Choroid plexus epithelial cell (primary cell): ENCODE measurements at places on chromosomes 1 and 21.

DNA sequence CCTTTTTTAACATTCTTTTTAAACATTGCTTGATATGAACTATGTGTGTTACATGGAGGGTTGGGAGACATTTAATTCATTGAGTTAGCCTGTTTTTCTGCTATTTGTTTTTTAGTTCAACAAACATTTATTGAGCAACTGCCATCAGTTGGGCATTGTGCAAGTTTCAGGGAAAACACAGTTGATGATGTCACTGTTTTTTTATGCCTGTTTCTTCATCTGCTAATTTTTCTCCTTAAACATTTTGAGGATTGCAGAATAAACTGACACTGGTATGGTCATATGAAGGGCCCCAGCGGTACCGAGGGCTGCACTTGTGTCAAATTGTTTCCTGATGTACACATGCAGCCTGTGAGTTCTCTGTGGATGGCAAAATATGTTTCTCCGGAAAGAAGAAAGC is 253.0 kb downstream of the FGGY start:
- peak; percentile 90 for DNase-seq

DNA sequence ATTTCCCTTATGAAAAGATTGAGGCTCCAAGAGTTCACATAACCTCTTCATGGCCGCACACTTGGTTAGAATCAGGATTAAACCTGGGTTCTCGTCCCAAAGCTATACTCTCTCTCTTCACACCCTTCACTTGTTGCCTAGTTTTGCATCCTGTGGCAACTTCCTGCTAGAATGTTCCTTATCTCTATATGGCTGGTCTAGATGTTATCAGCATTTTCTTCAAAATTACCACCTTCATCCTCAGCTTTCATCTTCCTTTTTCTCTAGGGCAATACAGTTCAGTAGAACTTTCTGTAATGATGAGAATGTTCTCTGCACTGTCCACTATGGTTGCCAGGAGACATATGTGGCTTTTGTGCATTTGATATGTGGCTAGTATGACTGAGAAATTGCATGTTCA is 31.1 kb upstream of the BCAR3 start:
- DNase-seq: no peak

- peak; percentile 82 for DNase-seq
Observed at GRCh38 chr1:29124366-29125236, 898 bp upstream of the TMEM200B start.

DNA sequence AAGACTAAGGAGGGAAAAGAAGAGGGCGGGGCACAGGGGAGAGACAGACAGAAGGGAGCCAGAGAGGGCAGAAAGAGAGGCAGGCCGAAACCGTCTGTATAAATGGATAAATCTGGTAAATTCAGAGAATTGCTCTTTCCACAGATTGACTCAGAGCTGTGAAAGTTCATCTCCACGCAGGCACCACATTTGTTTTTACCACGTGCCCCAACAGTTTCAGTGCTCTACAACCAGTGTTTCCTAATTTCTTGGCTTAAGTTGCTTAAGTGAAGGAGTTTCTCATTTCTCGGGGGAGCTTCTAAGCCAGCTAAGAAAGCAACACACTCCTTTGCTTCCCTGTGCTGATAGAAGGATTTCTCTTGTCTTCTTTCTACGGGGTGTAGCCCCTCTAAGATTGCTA is 87.1 kb downstream of the ENAH start:
- DNase-seq: peak; percentile 43

GRCh38 chr1:73801912-73802429 is 396.0 kb downstream of the LRRIQ3 start:
- DNase-seq: no peak

DNA sequence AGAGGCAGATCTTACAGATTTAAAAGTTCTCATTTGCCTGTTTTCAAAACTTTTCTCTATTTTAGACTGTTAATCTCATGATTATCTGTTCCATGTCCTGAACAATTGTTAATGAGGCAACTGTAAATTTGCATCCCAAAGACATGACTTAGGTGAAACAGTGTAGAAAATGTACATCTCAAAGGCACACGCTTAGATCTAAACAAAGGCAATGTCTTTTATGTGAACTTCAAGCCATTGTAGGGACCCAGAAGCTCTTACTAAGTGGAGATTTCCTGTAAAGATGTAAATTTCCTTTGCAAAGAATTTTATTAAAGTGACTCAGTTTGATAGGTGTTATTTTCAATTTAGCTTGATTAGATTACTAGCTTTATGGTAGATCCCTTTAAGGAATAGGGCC is 125.2 kb upstream of the F3 start:
- DNase-seq: no peak

DNA sequence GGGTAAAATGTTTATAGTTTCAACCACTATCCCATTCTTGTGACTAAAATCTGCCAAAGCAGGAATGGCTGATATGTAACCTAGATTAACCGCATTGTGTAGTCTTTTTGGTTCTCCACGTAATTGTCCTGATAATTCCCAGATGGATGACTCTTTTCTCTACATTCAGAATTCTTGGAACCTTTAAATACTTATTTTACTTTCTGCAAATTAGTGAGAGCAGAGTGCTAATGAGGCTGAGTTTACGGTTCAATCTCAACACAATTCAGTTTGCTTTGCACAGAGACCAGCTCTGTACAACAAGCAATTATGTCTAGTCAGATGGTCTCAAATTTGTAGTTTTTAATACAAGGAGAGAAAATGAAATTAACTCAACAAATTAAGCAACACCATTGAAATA is 9.1 kb downstream of the CRB1 start:
- DNase-seq: no peak

- DNase-seq: peak; percentile 87
Observed at GRCh38 chr1:244050835-244051444, at the start of gene ZBTB18. Gene ZBTB18, plus strand, starts transcription at chr1:244051283. Its CDS starts 149 bp downstream, at chr1:244051432.

DNA sequence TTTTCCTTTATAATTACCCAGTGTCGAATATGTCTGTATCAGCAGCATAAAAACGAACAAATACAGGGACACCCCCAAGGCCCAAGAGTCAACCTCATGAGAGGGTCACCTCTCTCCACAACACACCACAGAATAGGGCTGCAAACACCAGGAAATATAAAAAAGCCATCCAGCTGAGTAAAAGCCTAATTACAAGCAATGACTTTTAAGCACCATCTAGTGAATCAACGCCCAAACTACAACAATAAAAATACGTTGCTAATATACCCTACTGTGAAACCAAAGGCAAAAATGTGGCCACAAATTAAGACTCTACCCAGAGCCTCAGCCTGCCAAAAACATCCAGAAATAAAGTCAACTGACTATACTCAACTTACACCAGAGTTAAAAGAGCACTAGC is 817.9 kb upstream of the NEGR1 start:
- no peak for DNase-seq

- no peak for DNase-seq
Observed at GRCh38 chr1:64523413-64524337, 53.7 kb downstream of the CACHD1 start.

GRCh38 chr1:188723332-188724020 is 1754.2 kb downstream of the BRINP3 start:
- DNase-seq: no peak

- no peak for DNase-seq
Observed at GRCh38 chr1:235407419-235407818, 40.2 kb downstream of the TBCE start.

DNA sequence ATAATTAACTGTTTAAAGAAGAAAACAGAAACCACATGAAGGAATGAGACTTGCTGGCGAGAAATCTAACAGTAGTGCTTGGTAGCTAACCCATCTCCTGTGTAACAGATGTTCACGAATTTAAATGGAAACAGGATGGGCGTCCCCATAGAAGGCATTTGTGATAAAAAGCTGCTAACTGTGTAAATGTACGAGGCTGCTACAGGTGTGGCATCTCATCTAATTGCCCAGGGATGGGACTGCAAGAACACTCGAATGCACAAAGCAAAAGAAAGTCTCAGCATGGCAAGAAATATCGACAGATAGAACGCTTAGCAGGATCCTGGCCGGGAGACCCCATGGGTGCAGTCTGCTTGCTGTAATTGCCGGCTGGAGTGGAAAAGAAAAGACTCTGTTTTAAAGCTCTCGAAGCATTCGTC is 112.7 kb downstream of the RUNX1 start:
- peak; percentile 20 for DNase-seq

- no peak for DNase-seq
Observed at GRCh38 chr1:89781494-89782126, 39.2 kb upstream of the LRRC8D start.

- peak; percentile 52 for DNase-seq
Observed at GRCh38 chr1:39955547-39956539, 898 bp downstream of the MFSD2A start.

GRCh38 chr1:172401477-172401876 is 19.0 kb upstream of the C1orf105 start:
- no peak for DNase-seq

GRCh38 chr1:26838474-26839338 is 12.2 kb downstream of the ZDHHC18 start:
- peak; percentile 57 for DNase-seq

GRCh38 chr21:29697555-29698193 is 242.1 kb downstream of the GRIK1 start:
- peak; percentile 37 for DNase-seq

DNA sequence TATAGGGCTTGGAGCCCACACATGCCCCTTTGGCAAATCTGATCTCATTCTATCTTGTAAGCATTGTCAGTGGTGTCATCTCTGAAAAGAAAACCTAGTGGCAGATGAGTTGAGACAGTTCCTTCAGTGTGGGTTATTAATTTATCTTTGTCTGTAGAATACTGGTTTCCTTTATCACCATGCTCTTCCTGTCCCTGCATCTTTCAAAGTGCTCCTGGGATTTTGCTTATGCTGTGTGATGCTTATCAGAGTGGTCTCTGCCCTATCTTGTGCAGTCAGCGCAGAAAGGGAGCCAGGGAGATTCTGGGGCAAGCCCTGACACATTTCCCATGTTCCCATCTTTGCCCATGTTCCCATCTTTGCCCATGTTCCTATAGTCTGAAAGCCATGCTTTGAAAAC is 402.9 kb downstream of the RWDD3 start:
- no peak for DNase-seq

GRCh38 chr1:93690921-93691789 is 9.5 kb upstream of the BCAR3 start:
- no peak for DNase-seq

DNA sequence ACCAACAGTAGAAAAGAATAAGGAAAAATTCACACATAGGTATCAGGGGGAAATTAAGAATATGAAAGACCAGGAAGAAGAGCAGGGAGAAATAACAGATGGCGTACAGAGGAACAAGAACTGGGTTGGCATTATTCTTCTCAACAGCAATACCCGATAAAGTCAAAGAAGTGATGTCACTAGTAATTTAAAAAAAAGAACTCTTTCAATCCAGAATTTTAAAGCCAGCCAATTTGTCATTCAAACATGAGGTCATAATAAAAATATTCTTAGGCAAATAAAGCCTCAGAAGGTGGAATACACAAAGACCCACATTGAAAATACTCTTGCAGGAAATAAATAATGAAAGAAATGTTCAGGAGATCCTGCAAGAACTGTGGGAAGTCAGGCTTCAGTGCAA is 8.8 kb downstream of the NCMAP start:
- no peak for DNase-seq

DNA sequence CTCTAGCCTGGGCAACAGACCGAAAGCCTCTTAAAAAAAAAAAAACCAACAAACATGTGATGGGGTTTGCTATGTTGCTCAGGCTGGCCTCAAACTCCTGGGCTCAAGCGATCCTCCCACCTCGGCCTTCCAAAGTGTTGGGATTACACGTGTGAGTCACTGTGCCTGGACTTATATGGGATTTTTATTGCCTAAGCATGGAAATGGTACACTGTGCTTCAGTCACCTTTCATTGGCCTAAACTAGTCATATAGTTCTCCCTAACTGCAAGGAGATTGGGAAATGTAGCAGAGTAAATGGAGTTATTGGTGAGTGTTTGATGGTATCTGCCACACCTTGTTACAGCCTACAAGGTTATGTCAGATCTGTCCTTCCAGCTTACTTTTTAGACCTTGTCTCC is 17.2 kb upstream of the MEF2D start:
- no peak for DNase-seq

DNA sequence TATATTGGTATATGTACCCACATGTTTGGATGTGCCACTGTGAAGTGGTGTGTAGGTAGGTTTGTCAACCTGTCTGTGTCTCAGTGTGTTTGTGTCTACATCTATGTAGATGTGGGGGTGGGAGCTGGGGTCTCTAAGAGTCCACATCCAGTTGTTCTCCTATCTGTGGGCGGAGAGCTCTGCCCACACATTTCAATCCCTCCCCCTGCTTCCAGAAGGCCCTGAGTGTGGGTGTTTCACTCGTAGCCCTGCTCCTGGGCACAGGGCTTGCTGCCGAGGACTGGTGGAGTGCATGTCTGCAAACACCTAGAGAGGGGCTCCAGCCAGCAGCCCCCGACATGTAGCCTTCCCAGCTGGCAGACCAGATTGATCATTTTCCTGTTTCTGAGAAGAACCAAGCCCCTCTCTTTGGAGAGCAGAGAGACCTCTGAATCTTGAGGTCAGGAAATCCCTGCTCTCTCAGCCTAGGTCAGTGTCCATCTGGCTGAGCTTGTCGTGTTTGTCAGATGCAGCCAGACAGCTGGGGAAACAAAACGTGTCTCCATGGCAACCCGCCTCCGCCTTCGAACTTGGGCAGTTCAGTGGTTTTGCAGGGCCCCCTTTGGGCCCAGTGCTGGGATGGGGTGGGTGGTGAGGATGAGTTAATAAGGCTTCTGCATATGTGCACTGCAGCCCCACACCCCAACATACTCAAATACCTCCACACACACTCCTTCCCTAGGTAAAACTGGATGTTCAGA is 31.2 kb upstream of the SYNC start:
- peak; percentile 33 for DNase-seq

DNA sequence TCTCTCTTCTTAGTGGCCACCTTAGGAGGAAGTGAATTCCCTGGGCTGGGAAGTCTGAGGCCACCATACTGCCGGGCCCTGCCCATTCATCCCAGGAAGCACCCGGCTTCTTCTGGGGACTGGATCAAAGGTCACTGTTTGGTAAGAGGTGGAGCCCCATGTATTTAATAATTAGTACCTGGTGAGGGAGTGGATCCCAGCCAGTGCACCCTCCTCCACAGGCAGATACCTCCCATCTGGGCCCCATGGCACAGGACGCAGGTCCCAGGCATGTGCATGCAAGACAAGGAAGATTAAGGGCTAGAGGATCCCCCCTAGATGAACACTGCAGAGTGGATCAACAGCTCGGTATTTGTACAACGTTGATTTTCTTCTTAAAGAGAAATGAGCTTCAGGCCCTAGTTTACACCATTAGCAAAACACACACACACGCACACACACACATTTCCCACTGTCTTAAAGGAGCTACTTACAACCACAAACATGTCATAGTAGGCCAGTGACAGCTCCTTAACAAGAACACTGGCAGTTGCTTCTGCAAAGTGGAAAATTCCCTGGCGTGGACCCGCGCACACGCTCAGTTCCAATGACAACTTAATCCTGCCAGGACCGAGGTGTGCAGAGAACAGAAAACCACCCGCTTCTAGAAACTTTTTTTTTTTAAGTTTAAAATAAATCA is 90.7 kb downstream of the MRPL37 start:
- peak; percentile 65 for DNase-seq

GRCh38 chr1:41241749-41242341 is at the start of gene SCMH1:
Gene SCMH1, minus strand, starts transcription at chr1:41242306. Its CDS starts 56,173 bp downstream, at chr1:41186133.
- peak; percentile 49 for DNase-seq

GRCh38 chr1:244980605-244981004 is 116.3 kb upstream of the HNRNPU start:
- no peak for DNase-seq
